NCI-H510A (cell line): ENCODE measurements at places on chromosomes 11 and 22.

DNA sequence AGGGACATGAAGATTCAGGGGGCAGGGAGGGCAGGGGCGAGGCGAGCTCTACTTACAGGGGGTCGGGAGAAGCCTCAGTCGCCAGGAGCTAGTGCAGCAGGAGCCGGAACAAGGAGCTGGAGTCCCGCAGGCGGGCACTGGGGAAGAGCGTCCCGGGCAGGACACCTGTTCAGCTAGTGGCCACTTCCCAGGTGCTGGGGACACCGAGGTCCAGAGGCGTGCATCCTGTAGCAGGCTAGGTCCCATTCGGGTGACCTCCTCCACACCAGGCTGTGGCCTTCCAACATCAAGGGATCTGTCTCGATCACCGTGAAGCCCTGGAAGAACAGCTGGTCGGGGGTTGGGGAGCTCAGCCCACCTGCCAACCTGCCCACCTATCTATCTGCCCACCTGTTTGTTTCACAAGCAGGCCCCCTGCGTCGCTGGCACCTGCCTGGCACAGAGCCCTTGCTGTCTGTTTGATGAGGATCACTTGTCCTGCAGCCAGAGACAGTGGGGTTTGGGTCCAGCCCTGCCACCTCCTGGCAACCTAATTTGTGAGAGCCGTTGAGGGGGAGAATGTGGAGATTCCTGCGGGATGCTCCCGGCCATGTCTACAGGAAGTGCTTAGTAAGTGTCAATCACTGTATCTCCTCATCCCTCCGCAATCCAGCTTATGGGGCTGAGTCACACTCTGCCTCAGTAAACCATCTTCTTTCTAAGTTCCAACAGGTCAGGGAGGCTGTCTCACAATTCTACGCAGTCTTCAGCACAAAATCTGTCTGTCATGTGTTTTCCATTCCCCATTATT, 940.9 kb downstream of the BRD1 start:
- peak; percentile 58 for DNase-seq

- no peak for DNase-seq
These were observed 18.5 kb upstream of the APOBEC3A start for GRCh38 chr22:38938925-38939324.

DNA sequence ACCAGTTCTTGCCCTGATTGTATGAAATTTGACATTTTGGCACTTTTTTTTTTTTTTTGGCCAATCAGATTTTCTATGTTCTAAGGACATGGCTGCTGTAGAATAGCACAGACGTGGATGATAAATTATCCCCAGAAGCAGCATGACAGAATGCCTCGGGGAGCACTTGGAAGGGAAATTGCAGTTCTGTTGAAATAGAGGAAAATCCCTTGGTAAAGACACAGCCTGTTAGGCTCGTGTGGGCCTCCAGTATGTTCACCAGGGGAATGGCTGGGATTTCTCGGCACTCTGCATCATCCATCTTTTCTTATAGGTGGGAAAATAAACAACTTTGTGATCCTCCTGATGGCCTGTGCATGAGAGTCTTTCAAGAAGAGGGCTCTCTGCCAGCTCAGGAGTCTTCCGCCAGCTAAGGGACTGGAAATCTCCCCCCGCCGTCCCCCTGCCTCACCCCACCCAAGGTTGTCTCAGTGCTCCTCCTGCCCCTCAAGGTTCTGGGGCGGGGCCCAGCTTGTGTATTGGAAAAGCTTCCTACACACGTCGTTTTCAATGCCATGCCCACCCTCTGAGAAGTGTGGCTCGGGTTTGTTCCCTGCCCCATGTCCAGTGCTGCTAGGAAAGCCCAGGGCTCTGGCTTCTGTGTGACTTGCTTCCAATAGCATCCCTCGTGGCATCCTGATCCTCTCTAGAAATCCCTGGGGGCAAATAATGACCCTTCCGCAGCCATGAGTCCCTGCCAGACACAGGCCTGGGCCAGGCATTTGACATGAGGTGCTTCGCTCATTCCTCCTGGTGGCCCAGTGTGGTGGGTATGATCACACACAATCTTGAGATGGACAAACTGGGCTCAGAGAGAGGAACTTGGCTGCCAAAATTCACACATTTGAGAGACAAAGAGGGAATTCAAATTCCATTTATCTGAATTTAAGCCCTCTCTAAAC, 70.6 kb upstream of the ATXN10 start:
- DNase-seq, result no peak

- DNase-seq, result no peak
These were observed 39.4 kb downstream of the CEP57 start for GRCh38 chr11:95829580-95830259.

DNA sequence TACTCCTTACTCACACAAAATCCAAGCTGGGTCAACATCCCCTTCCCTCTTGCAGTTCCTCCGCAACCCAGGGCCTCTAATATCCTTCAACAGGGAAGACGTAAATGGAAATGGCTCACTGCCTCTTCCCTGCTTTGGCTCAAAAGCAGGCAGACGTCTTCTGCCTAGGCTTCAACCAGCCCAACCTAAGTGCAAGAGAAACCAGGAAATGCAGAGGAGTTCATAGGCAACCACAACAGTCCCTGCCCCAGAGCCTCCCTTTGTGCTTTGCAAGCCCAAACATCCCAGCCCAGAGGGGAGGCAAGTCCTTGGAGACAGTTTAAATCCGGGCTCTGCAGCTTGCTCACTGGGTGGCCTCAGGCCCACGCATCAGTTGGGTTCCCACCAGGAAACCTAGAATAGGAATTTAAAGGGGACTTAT, 33.3 kb downstream of the CD6 start:
- DNase-seq, result no peak

GRCh38 chr11:61475433-61475832, 33.1 kb upstream of the LRRC10B start:
- DNase-seq, result no peak

DNA sequence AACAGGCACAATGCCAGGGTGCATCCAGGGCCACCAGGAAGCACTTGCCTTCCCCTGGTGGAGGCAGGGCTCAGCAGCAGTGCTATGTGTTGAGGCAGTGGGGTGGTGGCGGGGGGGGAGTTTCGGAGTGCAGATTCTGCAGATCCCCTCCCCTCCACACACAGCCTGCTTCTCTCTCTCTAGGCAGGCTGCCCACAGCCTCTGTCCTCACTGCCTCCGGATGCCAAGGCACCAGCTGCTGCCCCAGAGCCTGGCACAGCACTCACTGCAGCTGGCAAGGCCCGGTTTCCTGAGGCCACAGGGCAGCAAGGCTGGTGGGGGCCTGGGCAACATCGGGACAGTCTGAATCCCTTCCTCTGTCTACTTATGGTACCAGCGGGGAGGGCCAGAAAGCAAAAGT, 35.8 kb downstream of the NRXN2 start:
- DNase-seq, result no peak

GRCh38 chr22:41531715-41532477, 12.4 kb downstream of the POLR3H start:
- DNase-seq, result no peak

- DNase-seq, result no peak
These were observed 899.2 kb upstream of the API5 start for GRCh38 chr11:42412590-42412989.

GRCh38 chr11:90997241-90997640, 774.4 kb upstream of the CHORDC1 start:
- no peak for DNase-seq

DNA sequence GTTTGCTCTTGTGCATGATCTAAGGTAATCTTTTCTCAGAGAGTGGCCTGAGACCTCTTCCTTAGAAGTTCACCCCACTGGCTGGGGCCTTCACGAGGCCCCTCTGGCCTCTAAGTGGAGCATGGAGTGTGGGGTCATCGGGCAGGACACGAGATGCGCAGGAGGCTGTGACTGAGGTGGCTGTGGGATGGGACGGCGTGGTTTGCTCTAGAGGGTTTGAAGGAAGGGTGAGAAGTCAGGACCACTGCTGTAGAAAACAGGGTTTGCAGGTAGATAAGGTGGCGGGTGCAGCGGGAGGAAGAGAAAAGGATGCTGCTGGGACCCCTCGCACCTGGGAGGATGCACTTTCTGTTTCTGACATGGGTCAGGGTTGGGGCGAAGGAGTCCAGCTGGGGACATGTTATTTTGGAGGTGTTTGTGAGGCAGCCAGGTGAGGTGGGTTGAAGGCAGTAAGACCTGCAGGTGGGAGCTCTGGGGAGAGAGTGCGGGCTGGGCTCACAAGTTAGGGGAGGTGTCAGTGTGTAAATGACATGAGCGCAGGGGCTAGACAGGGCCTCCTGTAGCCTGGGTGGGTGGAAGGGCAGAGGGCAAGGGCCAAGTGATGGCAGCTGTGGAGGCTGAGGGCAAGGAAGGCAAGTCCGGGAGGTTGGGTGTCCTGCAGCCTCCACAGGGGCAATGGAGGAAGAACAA, 62.5 kb downstream of the KCNQ1 start:
- no peak for DNase-seq

DNA sequence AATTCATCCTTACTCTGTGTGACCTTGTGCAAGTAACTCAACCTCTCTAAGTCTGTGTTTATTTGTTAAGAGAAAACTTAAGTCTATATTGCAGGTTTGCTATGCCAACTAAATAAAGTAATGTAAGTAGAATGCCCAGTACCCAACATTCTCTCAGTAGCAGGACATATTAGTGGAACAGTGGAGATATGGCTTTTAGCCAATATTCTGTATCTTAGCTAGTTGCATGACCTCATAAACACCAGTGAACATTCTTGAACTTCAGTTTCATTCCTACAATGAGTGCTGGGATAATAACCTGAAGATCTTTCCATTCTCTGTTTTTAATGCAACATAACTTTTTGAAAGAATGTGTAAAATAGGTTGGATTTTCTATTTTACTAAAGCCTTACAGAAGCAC, 77.0 kb downstream of the RAB38 start:
- DNase-seq, result no peak
